ENCODE measurements at places on chromosomes 1 and 21. TPM values are rescaled to one million over a fixed set of nuclear protein-coding genes. Genes with fewer than 3 reads are reported as not detected.

DNA sequence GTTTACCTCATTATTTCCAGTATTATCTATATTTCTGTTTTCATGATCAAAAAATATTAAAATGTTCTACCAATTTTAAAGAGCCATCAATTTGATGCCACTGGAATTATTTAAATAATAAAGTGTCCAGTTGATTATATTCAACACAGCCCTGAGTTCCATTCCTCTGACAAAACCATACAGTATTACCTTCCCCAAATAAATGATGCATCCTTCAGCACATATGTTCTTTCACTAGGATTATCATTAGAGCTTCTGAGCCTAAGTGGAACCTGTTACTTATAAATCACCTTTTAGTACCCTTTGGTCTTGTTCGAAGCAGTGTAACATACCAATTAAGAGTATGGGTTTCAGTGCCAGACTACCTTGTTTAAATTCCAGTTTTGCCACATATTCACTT, 17.3 kb upstream of the PLEKHO1 start:
- no peak overlapping the region for H3K27ac ChIP-seq
- no peaks in the 10 kb centered on the region for H3K36me3 ChIP-seq
- H3K4me1 ChIP-seq: no peaks in the 10 kb centered on the region
- no peaks in the 10 kb centered on the region for H3K27me3 ChIP-seq
- no peak overlapping the region for H3K4me3 ChIP-seq

- H3K27ac ChIP-seq: peak overlapping the region; percentile 48
- no peak overlapping the region for H3K4me3 ChIP-seq
- DNase-seq: no peak
- no peaks in the 10 kb centered on the region for H3K4me1 ChIP-seq
- H3K27me3 ChIP-seq: no peaks in the 10 kb centered on the region
Measured at GRCh38 chr21:24994717-24995116, 612.6 kb downstream of the MRPL39 start.

DNA sequence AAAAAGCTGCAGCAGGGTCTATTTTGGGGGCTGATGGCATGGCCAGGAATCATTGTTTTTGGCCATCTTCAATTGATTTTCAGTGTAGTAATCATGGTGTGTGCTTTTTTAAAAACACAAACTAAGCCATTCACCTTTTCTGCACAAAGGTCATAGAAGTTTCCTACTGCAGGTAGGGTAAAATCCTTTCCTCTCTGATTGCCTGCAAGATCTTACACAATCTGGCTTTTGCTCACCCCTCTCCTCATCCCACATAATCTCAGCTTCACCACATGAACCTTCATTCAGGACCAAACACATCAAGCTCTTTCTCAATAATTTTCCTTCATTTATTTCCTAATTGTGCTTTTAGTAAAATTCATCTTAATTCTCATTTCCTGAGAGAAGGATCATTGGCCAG, 38.3 kb upstream of the GBP5 start:
- no peak for DNase-seq
- no peaks in the 10 kb centered on the region for H3K4me1 ChIP-seq
- H3K27me3 ChIP-seq: no peaks in the 10 kb centered on the region
- no peaks in the 10 kb centered on the region for H3K36me3 ChIP-seq
- H3K27ac ChIP-seq: peak overlapping the region; percentile 76

- H3K27ac ChIP-seq: no peak overlapping the region
- H3K4me3 ChIP-seq: no peak overlapping the region
- DNase-seq: peak; percentile 67
- H3K27me3 ChIP-seq: no peaks in the 10 kb centered on the region
Measured at GRCh38 chr1:98794196-98794886, 132.8 kb downstream of the SNX7 start.

FCAMR gene
- polyA plus RNA-seq: 0.54 TPM
